CD8-positive, alpha-beta memory T cell (primary cell): ENCODE measurements at places on chromosomes 2 and 18. TPM values are rescaled to one million over a fixed set of nuclear protein-coding genes. Genes with fewer than 3 reads are reported as not detected.

Gene ATP6V1C2
- 0.24 TPM for polyA plus RNA-seq

Gene COMMD1
- polyA plus RNA-seq = 54.6 TPM

Gene SPDYA
- 0.61 TPM for polyA plus RNA-seq

Gene IGFBP5
- not detected for polyA plus RNA-seq

Gene GRHL1
- polyA plus RNA-seq = 0.12 TPM

Gene NAT8
- not detected for polyA plus RNA-seq
